ENCODE measurements at places on chromosomes 6 and 20.

GRCh38 chr6:12097791-12098190 lies 85.7 kb downstream of the HIVEP1 start:
- no peak overlapping the region for H3K4me3 ChIP-seq
- DNase-seq = no peak
- peaks cover 4% of the 10 kb centered on the region for H3K36me3 ChIP-seq
- no peak overlapping the region for H3K27ac ChIP-seq
- no peaks in the 10 kb centered on the region for H3K27me3 ChIP-seq

GRCh38 chr6:18178960-18179615 lies 23.9 kb downstream of the KDM1B start:
- H3K4me1 ChIP-seq = no peaks in the 10 kb centered on the region
- no peak overlapping the region for H3K27ac ChIP-seq
- no peak for DNase-seq
- no peak overlapping the region for H3K4me3 ChIP-seq

GRCh38 chr6:120871416-120872261 lies 462.6 kb downstream of the TBC1D32 start:
- no peak overlapping the region for H3K4me3 ChIP-seq
- H3K27ac ChIP-seq = no peak overlapping the region
- H3K27me3 ChIP-seq = no peaks in the 10 kb centered on the region
- no peaks in the 10 kb centered on the region for H3K4me1 ChIP-seq
- no peak for DNase-seq
- H3K36me3 ChIP-seq = no peaks in the 10 kb centered on the region

DNA sequence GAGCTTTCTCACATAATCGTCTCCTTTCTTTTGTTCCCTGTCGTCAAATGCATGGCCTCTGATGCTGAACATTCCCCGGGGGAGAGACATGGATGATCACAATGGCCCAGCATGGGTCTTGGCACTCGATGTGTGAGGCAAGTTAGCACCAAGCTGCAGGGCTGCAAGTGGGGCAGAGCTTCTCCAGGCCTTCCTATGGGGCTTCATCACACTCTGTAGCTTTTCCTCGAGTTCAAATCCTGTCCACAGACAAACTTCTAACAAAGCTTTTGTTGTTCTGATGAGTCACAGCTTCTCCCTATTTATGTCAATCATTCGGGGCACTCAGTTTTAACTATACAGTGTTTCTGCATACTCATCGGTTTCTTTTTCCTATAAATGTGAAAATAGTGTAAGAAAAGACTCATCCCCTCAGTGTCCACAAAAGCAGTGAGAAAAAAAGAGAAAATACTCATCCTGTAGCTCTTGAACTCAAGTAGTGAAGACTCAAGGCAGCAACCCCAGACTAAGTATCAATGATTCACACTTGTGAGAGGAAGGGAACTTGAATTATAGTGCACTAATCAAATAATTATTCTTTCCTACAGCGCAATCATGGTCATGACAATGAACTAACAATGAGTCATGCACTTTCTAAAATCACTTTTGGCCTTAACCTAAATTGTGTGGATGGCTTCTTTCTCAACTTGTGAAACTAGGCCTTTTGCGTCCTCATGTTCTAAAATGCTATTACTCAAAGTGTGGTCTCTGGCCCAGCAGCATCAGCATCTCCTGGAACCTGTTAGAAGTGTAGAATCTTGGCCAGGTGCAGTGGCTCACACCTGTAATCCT lies 68.4 kb upstream of the NOX3 start:
- H3K27me3 ChIP-seq = no peaks in the 10 kb centered on the region
- no peaks in the 10 kb centered on the region for H3K36me3 ChIP-seq
- no peak for DNase-seq
- no peak overlapping the region for H3K27ac ChIP-seq
- no peak overlapping the region for H3K4me3 ChIP-seq

GRCh38 chr20:23200914-23201313 lies 114.8 kb upstream of the CD93 start:
- no peaks in the 10 kb centered on the region for H3K27me3 ChIP-seq
- H3K36me3 ChIP-seq = no peaks in the 10 kb centered on the region
- no peaks in the 10 kb centered on the region for H3K4me1 ChIP-seq
- no peak for DNase-seq

DNA sequence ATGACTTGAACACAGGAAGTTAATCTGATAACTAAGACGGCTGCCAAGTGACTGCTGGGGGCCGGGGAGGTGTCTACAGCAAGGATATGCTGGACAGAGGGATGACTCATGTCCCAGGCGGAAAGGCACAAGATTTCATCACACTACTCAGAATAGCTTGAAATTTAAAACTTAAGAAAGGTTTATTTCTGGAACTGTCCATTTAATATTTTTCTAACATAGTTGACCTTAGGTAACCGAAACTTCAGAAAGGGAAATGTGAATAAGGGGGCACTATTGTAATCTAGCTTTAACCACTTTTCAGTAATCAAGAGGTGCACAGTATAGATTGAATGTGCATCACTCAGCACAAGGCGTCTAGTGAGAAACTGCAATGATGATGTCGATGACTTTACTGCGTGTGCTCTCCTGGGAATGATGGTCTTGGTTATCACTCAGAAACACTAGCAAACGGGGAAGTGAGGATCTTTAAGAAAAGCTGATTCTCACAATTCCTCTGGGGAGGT lies 171.5 kb downstream of the QKI start:
- no peaks in the 10 kb centered on the region for H3K36me3 ChIP-seq
- no peak for DNase-seq
- H3K4me3 ChIP-seq = no peak overlapping the region
- H3K27ac ChIP-seq = no peak overlapping the region
- H3K27me3 ChIP-seq = no peaks in the 10 kb centered on the region
- no peaks in the 10 kb centered on the region for H3K4me1 ChIP-seq

DNA sequence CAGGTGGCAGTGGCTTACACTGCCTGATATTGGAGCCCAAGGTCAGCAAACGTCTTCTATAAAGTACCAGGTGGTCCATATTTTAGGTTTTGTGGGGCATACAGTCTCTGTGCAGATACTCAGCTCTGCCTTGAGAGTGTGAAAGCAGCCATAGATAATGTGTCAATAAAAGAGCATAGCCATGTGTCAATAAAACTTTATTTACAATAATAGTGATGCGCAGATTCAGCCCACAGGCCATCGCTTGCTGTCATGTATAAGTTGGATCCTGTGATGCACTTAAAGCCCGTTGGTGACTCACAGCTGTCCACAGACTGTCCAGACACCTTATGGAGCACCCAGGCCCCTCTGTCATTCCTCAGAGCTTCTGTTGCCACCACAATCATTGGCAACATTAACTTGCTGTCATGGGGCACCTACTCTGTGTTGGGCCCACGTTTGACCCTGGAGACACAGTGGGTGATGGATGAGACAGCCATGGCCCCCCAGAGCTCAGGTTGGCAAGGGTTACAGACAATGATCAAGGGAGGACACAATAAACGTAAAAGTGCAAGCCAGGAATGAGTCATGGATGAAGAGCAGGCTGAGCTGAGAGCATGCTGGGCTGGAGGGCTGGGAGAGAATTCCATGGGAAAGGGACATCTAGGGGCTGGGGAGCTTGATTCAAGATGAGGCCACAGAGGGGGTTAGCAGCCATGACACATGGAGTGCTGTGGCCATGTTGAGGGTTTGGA lies 173.6 kb downstream of the TAF4 start:
- DNase-seq = no peak
- H3K27ac ChIP-seq = no peak overlapping the region
- no peaks in the 10 kb centered on the region for H3K4me1 ChIP-seq
- no peak overlapping the region for H3K4me3 ChIP-seq

DNA sequence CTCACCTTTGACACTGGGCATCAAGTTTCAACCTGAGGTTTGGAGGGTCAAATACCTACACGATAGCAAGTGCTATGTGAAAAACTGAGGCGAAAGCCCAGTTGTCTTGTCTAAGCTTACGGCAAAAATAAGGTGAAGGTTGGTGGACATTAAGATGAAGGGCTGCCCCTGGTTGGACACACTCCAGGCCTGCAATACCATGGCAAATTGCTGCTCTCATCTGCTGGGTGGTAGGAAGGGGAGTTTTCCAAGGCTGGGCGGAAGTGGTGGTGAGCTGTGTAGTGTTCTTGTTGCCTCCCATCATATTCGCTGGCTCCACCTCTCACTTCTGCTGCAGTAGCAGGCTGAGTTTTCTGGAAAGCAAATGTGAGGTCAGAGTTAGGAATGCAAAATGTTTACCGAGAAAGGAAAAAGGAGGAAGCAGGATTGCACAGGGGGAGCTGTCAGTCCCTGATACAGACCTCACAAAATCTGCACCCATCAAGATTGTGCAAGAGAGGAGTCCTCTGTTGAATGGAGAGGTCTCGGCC lies 33.7 kb downstream of the SCP2D1 start:
- H3K4me3 ChIP-seq = no peak overlapping the region
- no peak overlapping the region for H3K27ac ChIP-seq
- no peaks in the 10 kb centered on the region for H3K27me3 ChIP-seq
- no peak for DNase-seq
- H3K4me1 ChIP-seq = no peaks in the 10 kb centered on the region

DNA sequence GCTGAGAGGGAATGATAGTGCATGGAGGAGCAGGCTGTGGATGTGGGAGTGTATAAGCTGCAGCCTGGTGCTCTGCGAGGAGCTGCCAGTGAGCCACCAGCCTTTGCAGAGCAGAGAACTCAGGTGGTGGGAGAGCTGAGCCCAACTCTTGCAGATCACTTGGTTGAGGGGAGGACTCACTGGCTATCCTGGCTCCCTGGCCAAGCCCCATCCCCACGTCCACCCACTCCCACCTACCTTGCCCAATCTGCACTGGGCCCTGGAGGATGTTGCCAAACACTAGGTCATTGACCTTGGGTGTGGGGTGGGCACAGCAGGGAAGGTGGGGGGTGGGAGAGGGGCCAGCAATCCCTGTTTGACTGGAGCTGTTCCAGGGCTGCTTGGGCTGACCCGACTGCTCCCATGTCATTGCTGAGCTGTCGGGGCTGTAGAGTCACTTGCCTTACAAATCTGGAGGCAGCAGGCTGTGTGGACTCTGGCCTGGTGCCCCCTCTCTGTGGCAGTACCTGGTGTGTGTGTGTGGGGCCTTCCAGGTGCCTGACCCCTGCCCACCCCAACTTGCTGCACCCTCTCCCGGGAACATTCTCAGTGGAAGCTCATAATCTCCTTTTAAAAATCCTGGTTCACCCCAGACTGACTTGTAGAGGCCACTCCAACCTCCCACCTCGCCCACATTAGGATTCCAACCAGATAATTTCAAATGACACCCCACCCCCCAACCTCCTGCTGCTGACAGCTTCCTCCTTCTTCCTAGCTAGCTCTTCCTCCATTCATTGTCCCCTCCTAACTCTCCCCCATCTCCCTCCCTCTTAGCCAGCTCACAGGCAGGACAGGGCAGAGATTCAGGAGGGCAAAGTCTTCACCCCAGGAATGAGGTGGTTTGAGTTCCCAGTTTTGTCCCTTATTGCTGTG lies 162.3 kb downstream of the MRPL14 start:
- H3K27ac ChIP-seq = no peak overlapping the region
- H3K27me3 ChIP-seq = peaks cover 7% of the 10 kb centered on the region
- no peaks in the 10 kb centered on the region for H3K36me3 ChIP-seq
- no peak overlapping the region for H3K4me3 ChIP-seq
- DNase-seq = no peak

DNA sequence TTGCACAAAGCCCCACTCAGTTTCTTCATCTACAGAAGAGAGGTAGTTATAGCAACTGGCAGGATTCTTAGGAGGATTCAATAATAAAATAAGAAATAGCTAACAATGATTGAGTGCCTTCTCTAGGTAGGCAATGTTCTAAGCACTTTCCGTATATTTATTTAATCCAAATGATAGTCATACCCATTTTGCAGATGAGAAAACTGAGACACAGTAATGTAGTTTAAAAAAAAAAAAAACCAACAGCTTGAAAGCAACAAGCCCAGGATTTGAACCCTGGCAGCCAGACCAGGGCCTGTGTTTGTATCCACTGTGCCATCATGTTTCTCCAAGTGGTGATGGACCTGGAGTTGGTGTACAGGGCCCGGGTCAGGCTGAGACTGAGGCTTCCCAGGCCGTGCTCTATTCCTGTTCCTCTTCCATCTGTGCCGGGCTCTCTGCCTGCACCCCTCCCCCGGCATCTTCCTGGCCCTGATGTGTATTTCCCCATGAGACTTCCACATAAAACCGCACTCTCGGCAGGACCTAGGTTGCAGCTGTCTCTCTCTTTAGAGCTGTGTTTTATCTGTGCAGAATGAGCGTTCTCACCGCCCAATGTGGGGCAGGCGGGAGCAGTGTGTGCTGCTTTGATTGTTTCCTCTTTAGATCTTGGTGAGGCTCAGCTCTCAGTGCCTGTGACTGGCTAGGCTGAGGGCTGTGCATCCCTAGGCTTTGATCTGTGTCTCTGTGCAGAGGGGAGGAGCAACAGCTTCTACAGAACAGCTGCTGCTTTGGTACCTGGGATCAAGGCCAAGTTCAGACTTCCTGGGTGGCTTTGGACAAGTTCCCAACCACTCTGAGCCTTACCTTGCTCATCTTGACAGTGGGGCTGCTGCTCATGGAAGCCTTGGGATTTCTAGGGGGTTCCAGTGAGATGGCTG lies 49.5 kb downstream of the TOX2 start:
- DNase-seq = no peak
- peaks cover 38% of the 10 kb centered on the region for H3K4me1 ChIP-seq
- no peak overlapping the region for H3K27ac ChIP-seq
- no peak overlapping the region for H3K4me3 ChIP-seq
- H3K27me3 ChIP-seq = no peaks in the 10 kb centered on the region

DNA sequence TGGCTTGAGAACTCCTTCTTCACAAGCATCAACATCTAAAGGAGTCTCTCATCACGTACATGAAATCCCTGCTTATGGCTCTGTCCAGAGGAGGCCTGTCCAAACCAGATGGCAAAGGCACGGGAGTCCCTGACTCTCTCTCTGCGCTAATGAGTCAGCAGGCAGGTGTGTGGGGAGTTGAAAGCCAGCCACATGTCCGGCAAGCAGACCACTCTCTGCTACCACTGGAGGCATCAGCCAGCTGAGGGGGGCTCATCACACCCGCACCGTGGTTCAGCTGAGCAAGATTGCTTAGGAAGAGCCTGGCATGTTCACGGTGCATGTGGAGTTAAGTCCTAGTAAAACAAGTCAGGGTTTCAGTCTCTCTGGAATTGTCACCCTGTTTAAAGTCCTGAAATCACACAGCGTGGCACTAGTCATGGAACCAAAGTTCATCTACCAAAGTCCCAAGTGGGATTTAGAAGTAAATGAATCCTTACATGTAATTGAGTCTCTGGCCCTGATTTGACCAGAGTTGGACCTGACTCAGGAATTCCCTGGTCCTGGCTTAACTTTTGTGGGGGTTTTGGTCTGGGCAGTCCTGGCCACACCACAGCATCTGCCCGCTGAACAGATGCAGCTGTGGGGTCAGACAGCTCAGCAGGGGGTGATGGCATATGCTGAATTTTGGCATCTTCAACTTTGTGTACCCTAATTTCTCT lies 155.2 kb upstream of the RIN2 start:
- no peak overlapping the region for H3K4me3 ChIP-seq
- H3K27me3 ChIP-seq = no peaks in the 10 kb centered on the region
- no peaks in the 10 kb centered on the region for H3K4me1 ChIP-seq
- DNase-seq = no peak

- no peaks in the 10 kb centered on the region for H3K4me1 ChIP-seq
- DNase-seq = no peak
- H3K27ac ChIP-seq = no peak overlapping the region
- no peaks in the 10 kb centered on the region for H3K27me3 ChIP-seq
Observed at GRCh38 chr6:22717915-22718314, 148.5 kb downstream of the HDGFL1 start.

GRCh38 chr20:11195899-11196558 lies 522.2 kb upstream of the JAG1 start:
- DNase-seq = no peak
- H3K36me3 ChIP-seq = no peaks in the 10 kb centered on the region
- H3K4me1 ChIP-seq = no peaks in the 10 kb centered on the region
- H3K27me3 ChIP-seq = no peaks in the 10 kb centered on the region

Data from CD4-positive, CD25-positive, alpha-beta regulatory T cell (primary cell).